ENCODE measurements at places on chromosomes 7 and 10. TPM values are rescaled to one million over a fixed set of nuclear protein-coding genes. Genes with fewer than 3 reads are reported as not detected.
A peak's percentile ranks its signal among the peaks of the same experiment; 100 is the strongest.

The TMEM26 gene
- not detected for total RNA-seq

The TMEM140 gene
- not detected for total RNA-seq

GRCh38 chr7:618539-619367 lies 99.1 kb upstream of the PDGFA start:
- peaks cover 10% of the 10 kb centered on the region for H3K4me1 ChIP-seq
- DNase-seq, result no peak
- H3K27ac ChIP-seq, result no peak overlapping the region
- peaks cover 8% of the 10 kb centered on the region for H3K36me3 ChIP-seq
- H3K27me3 ChIP-seq, result no peaks in the 10 kb centered on the region

DNA sequence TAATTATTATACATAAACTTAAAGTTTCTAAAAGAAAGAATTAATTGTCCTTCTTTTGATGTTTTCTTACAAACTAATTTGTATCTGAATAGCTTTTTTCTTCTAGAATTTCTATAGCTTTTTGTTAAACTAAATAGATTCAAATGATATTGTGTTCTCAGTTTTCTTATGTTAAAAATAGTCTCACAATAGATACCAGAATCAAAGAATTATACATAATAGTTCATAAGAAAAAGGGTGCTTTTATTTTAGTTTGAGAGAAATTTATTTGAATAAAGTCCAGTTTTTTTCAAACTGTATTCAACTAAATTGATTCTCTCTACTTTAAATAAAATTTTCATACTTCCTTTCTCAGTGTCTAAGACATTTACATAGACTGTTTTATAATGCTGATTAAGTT lies 274.8 kb downstream of the SEMA3D start:
- H3K27ac ChIP-seq, result no peak overlapping the region
- no peak overlapping the region for H3K4me3 ChIP-seq
- H3K27me3 ChIP-seq, result no peaks in the 10 kb centered on the region
- no peaks in the 10 kb centered on the region for H3K36me3 ChIP-seq
- DNase-seq, result no peak

DNA sequence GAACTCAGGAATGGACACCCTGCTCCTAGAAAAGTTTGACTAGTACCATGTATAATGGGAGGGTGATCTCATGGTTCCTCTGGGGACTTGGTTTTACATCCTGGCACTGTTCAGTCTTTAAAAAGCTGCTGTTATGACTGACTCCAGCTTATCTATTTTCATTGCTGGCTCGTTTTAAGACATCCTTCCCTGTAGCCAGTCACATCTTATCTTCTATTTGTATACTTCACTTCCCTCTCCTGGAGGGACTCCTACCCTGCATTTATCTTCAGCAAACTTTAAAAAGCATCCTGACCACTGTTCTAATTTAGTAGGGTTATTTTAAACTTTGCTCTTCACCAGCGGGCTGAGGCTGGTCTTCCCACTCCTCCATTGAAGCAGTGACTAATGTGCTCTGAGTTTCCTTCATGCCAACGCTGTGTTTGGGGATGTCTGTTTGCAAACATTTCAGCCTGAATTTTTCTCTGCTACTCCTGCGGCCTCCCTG lies 72.9 kb upstream of the ARMC3 start:
- H3K4me3 ChIP-seq, result no peak overlapping the region
- no peak overlapping the region for H3K27ac ChIP-seq
- no peaks in the 10 kb centered on the region for H3K27me3 ChIP-seq
- no peaks in the 10 kb centered on the region for H3K36me3 ChIP-seq
- no peak for DNase-seq

GRCh38 chr7:131011976-131012375 lies 278.0 kb upstream of the KLF14 start:
- peak; percentile 54 for DNase-seq
- no peaks in the 10 kb centered on the region for H3K36me3 ChIP-seq
- peaks cover 61% of the 10 kb centered on the region for H3K4me1 ChIP-seq
- H3K27me3 ChIP-seq, result no peaks in the 10 kb centered on the region
- H3K27ac ChIP-seq, result no peak overlapping the region
- H3K4me3 ChIP-seq, result no peak overlapping the region

DNA sequence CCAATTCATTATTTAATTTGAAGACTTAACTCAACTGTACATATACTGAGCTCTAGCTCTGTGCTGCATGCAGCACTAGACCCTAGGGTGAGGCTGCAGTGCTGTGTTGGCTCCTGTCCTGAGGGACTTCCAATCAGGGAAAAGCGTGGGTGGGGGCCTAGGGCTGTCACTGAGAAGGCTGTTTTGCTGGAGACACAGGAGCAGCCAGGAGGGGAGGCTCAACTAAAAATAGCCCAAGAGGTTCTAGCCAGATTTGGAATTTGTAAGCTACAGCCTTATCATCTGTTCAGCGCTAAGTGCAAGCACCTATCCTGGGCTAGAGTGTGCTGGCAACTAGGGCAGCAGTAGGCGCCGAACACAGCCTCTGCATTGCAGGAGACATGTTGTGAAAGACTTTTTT lies 121.1 kb downstream of the VWC2 start:
- no peak overlapping the region for H3K27ac ChIP-seq
- H3K4me3 ChIP-seq, result no peak overlapping the region
- H3K36me3 ChIP-seq, result no peaks in the 10 kb centered on the region
- H3K4me1 ChIP-seq, result no peaks in the 10 kb centered on the region
- peaks cover 37% of the 10 kb centered on the region for H3K27me3 ChIP-seq

- H3K27ac ChIP-seq, result no peak overlapping the region
- H3K4me1 ChIP-seq, result peaks cover 14% of the 10 kb centered on the region
- H3K4me3 ChIP-seq, result no peak overlapping the region
- DNase-seq, result no peak
- no peaks in the 10 kb centered on the region for H3K27me3 ChIP-seq
Measured at GRCh38 chr7:139362981-139363380, 3.3 kb downstream of the LUC7L2 start.

DNA sequence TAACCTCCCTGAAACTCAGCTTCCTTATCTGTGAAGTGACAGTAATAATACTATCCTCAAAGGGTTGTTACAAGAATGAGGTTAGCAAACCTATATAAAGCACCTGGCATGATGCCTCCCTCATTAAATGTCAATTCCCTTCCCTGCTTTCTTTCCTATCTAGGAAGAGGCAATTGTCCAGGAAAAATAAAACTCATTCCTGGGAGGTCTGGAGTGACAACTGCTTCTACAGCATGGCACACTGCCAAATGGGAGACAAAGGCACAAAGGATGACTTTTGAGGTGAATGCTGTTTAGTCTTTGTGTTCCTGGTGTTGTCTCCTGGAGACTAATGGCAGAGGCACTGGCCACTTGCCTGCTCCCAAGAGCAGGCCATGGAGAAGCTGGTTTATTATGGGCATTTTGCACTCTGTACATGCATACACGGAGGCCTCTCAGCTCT lies 32.2 kb upstream of the PDE1C start:
- no peak overlapping the region for H3K27ac ChIP-seq
- H3K27me3 ChIP-seq, result no peaks in the 10 kb centered on the region
- 0 out of 2 replicates have a peak, but pooled peaks cover 2% of the 10 kb centered on the region for H3K36me3 ChIP-seq
- DNase-seq, result peak; percentile 20
- no peak overlapping the region for H3K4me3 ChIP-seq
- no peaks in the 10 kb centered on the region for H3K4me1 ChIP-seq

DNA sequence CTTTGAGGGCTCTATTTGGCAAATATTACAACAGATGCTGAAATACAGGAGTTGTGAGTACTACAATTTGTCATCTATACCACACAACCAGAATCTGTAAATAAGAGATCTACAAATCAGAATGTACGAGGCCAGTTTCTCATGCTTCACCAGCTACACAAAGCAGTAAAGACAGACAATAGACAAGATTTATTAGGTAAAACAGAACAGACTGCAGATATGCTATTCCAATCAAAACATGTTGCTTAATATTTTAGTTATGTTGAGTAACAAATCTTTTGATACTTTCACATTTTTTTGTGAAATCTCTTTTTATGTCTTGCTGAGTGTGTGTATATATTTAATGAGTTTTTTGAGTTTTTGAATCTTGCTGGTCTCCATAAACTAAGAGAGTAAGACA lies 109.1 kb downstream of the CHCHD3 start:
- DNase-seq, result no peak
- no peak overlapping the region for H3K27ac ChIP-seq
- H3K27me3 ChIP-seq, result no peaks in the 10 kb centered on the region
- peaks cover 14% of the 10 kb centered on the region for H3K36me3 ChIP-seq
- no peak overlapping the region for H3K4me3 ChIP-seq

DNA sequence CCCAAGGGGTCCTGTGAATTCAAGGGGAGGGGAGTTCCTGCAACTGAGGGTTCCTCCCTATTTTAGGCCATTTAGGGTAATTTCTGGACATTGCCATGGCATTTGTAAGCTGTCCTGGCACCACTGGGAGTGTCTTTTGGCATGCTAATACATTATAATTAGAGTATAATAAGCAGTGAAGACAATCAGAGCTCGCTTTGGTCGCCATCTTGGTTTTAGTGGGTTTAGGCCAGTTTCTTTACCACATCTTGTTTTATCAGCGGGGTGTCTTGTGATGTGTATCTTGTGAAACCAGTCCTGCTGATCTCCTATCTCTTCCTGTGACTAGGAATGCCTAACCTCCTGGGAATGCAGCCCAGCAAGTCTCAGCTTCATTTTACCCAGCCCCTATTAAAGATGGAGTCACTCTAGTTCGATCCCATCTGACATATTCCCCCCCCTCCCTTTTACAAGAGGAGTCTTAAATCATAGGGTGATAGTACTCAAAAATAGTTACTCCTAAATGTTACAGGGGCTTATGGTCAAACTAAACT lies 43.2 kb downstream of the SVOPL start:
- no peaks in the 10 kb centered on the region for H3K36me3 ChIP-seq
- no peak overlapping the region for H3K4me3 ChIP-seq
- no peaks in the 10 kb centered on the region for H3K4me1 ChIP-seq
- no peaks in the 10 kb centered on the region for H3K27me3 ChIP-seq
- peak; percentile 44 for DNase-seq

DNA sequence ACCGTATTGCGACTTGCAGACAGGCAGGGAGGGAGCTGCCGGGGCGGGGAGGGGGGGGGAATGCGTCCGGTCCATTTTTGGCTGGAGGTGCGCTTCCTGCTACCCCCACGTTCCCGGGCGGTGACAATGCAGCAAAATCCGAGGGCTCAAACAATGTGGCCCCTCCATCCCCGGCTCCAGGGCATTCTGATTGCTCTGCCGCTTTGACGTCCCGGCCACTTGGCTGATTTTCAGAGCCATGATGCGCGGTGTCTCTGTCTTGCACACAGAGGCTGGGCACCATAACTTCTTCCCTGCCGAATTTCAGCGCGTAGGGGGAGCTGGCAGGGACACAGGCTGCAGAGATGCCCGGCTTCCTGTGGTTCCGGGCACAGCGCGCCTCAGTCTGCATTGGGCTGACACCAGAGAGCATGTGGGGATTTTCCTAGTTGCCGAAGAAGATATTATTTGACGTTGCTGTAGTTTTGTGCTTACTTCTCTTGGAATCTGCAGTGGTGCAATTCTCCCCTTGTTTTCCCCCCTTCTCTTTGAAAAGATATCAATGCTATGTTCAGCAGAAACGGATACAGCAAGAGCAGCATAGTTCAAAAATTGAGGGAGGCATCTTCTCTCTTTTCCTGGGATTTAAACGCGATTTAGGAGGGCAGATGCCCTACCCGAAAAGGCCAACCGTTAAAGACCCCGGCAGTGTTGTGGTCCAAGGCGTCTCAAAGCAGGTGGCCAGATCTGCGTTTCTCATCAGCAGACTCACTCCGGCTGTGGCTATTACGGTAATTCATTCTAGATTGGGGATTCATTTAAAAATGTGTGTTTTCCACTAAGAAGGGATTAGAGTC lies 1.4 kb downstream of the HECW1 start:
- peak overlapping the region; percentile 58 for H3K4me3 ChIP-seq
- H3K27me3 ChIP-seq, result peaks cover 79% of the 10 kb centered on the region
- H3K27ac ChIP-seq, result no peak overlapping the region
- no peaks in the 10 kb centered on the region for H3K36me3 ChIP-seq
- peaks cover 5% of the 10 kb centered on the region for H3K4me1 ChIP-seq

Measured in PC-3 (cell line).